Stimulated activated CD4-positive, alpha-beta T cell treated with anti-CD3 and anti-CD28 coated beads, Interleukin-1b, Interleukin-23, amount 100 ng/mL, for 24 hours (primary cell): ENCODE measurements at places on chromosomes 2 and 18.

GRCh38 chr2:37637985-37638384, 33.5 kb downstream of the CDC42EP3 start:
- DNase-seq = no peak

GRCh38 chr2:208033701-208034502, 8.6 kb upstream of the PLEKHM3 start:
- no peak for DNase-seq

- DNase-seq = no peak
Observed at GRCh38 chr2:20414806-20415205, 32.1 kb upstream of the RHOB start.

DNA sequence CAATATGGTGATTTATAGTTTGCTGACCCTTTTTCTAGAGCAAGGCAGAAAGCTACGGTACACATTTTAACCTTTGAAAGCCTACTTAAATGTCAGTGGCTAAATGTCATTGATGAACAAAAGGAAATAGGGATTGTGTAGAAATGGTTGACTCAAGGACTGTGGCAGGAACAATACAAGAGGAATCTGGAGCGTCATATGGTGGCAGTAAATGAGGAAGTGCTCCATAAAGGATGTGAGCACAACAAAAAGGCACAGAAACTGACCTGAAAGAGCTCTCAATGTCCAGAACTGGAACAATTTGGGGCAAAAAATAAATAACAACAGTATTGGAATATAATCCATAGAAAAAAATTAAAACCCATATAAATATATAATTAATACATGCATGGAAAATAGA, 443.9 kb upstream of the VRK2 start:
- no peak for DNase-seq

GRCh38 chr2:143128681-143129580, at the start of gene ARHGAP15:
TSS of gene ARHGAP15 (plus strand) at chr2:143129419.
- no peak for DNase-seq

DNA sequence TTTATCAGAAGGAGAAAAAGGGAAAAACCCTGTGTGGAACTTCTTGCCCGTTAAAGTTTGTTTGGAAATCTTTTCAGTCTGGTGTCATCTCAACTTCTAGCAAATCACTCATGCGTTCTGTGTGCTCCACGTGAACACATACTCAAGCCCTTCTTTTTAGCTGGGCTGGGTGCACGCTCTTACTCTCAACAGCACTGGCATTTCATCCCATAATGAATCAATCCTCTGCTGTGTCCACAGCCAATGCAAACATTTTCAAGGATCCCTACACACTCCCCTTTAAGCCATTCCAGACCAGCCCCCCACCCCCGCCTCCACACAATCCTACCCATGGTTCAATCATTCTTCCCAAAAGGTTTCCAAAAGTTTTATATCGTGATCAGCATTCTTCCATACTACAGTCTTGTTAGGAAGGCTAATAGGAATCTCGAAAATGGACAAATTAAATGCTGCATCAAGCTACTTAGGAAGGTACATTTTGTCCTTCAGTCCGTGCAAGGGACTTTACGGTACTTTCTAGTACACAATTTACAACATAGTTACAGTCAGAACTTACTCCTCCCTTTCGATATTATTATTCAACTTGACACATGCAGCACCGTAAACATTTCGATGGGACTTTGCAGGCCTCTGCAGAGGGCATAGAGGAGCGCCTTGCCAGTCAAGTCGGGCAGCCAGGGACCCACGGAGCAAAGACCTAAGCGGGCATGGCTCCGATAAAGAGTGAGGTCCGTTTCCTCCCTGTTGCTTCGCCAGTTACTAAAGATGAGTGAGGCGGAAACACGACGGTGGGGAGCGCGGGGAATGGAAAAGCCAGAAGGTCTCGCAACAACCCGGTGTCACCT, 1.4 kb downstream of the PTGR3 start:
- no peak for DNase-seq

DNA sequence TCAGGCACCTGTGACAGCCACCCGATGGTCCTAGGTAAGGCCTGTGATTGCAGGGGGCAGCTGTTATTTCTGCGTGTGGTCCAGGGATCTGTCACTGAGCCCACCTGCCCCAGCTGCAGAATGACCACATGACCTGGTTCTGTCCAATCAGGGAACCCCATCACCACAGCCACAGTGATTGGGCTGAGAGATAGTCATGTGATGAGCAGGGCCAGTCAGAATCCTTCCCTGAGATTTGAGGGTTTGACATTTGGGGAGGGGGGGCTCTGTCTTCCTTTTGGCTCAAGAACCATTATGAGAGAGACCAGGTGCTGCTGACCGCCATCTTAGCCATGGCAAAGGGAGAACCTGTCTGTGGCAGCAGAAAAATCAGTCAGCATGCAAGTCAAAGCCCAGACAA, 147.2 kb downstream of the SMAD7 start:
- DNase-seq = no peak

DNA sequence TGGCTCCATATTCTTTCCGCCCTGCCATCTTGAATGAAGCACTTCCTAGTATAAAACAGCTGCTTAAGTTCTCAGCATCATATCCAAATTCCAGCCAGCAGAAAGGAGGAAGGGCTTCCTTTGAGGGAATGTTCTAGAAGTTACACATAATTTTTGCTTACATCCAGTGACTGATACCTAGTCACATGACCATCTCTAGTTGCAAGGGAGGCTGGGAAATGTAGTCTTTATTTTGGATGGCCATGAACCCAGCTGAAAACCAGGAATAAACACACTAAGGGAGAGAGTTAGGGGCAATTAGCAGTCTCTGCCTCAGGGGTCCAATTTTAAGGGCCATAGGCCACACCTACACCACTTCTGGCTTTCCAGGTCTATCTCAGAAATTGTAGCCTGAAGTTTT, 57.8 kb upstream of the LMAN1 start:
- DNase-seq = no peak

- no peak for DNase-seq
Observed at GRCh38 chr2:72148837-72149555, 1.3 kb upstream of the CYP26B1 start.

GRCh38 chr18:76613053-76613754, 118.2 kb upstream of the ZNF516 start:
- no peak for DNase-seq

DNA sequence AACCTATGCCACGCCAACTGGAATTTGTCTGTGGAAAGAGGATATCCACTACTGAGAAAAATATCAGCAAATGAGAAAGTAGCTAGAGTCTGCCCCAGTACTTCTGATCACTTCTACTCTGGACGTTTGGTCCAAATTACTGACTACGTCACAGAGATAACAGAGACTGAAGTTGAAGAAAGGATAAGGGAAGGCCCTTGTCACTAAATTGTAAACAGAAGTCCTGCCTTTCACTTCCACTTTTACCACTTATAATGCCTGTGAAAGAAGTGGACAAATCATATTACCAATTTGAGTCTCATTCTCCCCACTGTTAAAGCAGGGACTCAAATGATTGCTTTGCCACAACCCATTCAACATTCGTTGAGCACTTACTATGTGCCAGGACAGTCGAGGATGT, 173.9 kb upstream of the ERBB4 start:
- no peak for DNase-seq

GRCh38 chr2:171307560-171307959, 126.2 kb downstream of the METTL8 start:
- no peak for DNase-seq

DNA sequence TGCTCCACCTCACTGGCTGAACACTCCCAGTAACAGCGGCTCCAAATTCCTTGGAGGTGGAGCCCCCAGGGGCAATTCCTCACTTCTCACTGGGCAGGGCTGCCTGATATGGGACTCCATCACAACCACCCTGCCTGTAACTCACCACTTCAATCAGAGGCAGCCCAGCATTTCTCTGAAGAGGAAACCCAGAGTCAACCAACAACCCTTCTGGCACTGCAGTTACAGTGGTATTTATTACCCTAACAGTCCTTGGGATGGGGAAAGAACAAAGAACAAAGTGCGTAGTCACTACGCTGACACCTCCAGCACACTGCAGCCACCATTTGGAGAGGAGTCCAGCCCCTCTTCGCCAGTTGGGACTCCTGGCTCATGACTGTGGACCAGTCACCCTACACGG, 85.7 kb upstream of the GALNT13 start:
- no peak for DNase-seq

- DNase-seq = no peak
Observed at GRCh38 chr2:197913084-197913483, 108.7 kb downstream of the PLCL1 start.

DNA sequence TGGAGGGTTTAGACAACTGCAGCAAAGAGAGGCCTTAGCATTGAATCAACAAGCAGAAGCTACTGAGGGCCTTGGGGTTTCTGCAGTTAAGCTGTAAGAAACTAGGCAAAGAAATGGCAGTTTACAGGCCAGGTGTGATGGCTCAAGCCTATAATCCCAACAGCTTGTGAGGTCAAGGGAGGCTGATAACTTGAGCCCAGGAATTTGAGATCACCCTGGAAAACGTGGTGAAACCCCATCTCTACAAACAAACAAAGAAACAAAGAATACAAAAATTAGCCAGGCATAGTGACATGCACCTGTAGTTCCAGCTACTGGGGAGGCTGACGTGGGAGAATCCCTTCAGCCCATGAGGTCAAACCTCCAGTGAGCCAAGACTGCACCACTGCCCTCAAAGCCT, 421.6 kb upstream of the CHST9 start:
- DNase-seq = no peak

- DNase-seq = no peak
Observed at GRCh38 chr2:23705771-23706612, 220.9 kb downstream of the ATAD2B start.

DNA sequence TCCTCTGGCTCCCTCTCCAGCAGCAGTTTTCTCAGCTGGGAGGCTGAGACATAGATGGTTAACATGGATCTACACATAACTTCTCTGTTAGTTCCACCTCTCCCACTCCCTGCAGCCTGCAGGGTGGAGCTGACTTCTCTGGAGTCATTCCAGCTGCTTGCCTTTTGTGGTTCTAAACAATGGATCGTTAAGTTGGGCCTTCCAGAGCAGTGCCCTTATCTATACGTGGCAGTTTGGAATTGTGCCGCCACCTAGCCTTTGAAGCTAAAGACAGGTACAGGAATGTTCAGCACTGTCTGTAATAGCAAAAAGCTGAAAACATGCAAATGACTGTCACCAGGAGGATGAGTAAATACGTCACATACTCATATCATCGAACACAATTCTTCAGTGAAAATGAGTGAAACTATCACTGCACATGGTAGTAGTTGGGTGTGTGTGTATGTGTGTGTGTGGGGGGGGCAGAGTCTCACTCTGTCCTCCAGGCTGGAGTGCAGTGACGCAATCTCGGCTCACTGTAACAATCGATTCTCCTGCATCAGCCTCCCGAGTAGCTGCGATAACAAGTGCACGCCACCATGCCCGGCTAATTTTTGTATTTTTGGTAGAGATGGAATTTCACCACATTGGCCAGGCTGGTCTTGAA, 50.3 kb downstream of the SH2D6 start:
- DNase-seq = no peak

GRCh38 chr2:36371070-36371874, 15.7 kb downstream of the CRIM1 start:
- DNase-seq = no peak

GRCh38 chr2:160469621-160470204, 23.9 kb downstream of the RBMS1 start:
- DNase-seq = no peak

DNA sequence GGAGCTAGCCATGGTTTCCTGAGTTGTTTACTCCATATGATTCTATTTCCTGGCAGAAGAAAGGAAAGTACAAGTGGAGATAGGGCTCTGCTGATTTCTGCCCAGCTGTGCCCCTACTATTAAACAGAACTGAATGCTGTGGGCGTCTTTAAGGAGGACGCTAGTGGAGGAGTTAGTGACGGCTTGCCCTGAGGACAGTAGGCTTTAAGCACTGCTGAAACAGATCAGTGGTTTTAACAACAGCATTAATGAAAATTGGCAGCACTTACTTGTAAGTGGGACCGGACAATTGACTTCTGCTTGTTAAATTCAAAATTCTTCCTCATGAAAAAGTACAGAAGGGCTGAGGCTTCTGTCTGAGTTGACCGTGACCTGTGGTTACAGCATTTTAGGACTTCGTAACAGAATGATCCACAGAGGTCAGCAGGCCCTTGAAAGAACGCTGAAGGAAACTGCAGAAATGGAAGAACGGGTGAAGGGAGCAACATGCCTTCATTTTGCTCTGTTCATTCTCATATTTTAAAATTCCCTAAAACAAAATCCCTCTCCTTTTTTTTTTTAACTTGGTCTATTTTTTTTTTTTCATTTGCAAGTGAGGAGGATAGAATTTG, 80.6 kb upstream of the CCDC195 start:
- no peak for DNase-seq

DNA sequence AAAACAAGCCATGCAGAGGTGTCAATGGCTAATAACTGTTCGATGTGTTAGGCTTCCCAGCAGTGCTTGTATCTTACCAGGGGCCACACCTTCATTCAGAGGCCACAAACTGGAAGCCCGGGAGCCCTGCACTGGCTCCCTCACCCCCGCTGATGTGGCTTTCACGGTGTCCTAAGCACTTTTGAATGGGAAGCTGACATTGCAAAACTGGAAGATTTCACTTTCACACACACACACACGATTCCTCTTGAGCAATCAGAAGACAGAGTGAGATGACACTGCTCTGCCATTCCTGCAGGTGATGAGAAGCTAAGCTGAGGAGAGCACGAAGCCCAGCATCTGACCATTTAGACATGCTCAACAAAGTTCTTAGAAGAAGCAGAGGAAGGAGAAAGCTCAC, 8.6 kb upstream of the ZNF407 start:
- no peak for DNase-seq

- no peak for DNase-seq
Observed at GRCh38 chr18:22742409-22742808, 190.7 kb upstream of the RBBP8 start.

GRCh38 chr2:54560146-54560881, 104.2 kb downstream of the SPTBN1 start:
- no peak for DNase-seq

DNA sequence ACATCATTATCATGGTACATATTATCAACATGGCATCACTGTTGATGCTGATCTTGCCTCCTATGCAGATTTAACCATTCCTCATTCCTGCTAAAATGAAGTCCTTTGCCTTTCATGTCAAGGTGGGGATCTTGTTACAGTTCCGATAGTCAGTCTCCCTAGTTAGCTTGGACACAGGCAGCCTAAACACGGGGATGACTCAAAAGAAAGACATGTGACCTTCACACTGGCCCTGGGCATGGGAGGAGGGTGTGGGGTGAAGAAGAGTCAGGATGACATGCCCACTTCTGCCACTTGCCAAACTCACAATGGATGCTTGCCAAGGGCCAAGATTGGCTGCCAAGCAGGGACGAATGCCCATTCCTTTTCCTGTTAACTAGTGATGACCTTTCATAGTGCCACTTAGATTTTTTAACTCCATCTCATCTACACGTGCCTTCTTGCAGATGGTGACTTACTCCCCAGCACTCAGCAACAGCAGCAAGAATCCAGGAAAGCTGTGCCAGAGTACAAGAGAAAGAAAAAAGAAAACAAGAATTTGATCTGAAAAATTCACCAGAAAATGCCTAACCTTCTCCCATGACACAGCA, 13.9 kb upstream of the SLC1A4 start:
- DNase-seq = no peak
